ENCODE measurements at places on chromosomes 4 and X.

DNA sequence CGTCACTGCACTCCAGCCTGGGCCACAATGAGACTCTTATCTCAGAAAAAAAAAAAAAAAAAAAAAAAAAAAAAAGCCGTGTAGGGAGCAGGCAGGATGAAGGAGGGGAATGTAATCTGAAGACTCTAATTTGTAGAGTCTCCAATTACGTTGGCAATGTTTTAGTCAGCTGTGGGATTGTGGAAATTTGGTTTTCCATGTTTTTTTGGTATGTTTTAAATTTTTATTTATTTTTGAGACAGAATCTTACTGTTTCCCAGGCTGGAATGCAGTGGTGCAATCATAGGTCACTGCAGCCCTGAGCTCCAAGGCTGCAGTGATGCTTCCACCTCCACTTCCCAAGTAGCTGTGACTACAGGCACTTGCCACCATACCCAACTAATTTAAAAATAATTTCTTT is 56.5 kb downstream of the NSD2 start:
- DNase-seq: no peak

GRCh38 chr4:6188687-6189305 is 11.6 kb downstream of the JAKMIP1 start:
- no peak for DNase-seq

- no peak for DNase-seq
Observed at GRCh38 chrX:155864655-155865054, 16.5 kb upstream of the VAMP7 start.

DNA sequence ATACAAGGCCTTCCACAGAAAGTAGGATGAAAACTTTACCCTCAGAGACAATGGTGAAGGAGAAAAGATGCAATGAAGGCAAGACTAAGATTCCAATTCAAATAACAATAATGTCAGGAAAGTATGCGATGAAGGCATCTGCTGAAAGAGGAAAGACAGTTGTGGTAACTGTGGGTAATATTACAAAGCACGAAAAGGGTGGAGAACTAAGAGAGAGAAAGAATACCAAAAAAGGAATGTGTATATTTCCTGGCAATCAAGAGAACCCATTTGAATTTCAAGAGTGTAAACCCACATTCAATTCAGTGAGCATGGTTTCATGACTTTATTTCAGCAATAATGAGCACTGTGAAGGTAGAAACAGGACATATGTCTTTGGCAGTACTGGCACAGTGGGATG is 225.5 kb downstream of the PALLD start:
- no peak for DNase-seq

- no peak for DNase-seq
Observed at GRCh38 chr4:80927420-80927819, 103.1 kb upstream of the BMP3 start.

DNA sequence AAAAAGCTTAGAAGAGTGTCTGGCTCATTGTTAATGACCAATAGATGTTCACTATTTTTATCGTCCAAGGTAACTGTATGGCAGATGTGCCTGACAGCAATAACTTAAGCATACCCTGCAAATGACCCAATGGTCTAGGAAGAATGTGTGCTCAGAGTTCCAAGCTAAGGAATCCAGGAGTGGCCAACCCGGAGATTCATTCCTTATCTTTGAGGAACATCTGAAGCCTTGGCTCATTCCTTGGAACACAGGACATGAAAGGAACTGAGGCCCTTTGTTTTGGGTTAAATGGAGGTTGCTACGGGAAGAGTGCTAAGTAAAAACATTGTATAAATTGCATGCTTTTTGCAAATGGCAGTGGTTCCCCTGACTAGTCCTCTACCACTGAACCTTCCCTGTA is 38.9 kb upstream of the EFNB1 start:
- DNase-seq: no peak

- DNase-seq: no peak
Observed at GRCh38 chr4:48203819-48204218, 65.8 kb downstream of the TEC start.

DNA sequence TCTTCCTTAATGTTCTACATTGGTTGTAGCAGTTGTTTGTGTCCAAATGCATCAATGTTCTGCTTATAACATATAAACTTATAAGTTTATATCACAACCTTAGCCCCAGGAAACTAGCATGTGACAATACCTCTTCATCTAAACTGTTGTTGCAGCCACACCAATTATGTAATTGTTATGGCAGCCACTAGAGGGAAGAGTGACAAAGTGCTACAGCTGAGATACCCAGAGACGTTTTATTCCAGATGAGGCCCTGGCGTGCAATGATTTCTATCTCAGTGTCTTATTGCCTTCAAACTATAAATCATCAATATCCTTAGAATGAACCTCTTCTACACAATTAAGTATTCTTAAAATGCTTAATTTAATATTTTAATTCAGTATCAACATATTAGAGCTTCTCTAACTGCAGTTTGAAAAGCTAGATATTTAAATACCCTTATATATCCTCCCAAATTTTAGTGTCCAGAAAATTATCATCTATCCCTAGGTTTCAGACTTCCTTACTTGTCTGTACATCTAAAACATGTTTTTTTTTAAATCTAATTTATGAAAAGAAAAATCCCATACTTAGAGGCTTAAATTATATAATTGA is 171.6 kb downstream of the PCDH10 start:
- peak; percentile 1 for DNase-seq

DNA sequence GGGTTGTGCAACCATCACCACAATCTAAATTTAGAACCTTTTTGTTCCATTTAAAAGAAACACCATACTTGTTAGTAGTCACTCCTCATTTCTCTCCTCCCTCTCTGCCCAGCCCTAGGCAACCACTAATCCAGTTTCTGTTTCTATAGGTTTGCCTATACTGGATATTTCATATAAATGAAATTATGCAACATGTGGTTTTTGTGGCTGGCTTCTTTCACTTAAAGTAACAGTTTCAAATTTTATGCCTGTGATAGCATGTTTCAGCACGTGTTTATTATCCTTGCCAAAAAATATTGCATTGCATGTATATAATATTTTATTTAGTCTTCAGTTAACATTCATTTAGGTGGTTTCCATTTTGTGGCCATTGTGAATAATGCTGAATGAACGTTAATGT is 437.6 kb downstream of the IL1RAPL1 start:
- no peak for DNase-seq

GRCh38 chr4:176432811-176433540 is 113.2 kb downstream of the SPCS3 start:
- no peak for DNase-seq

DNA sequence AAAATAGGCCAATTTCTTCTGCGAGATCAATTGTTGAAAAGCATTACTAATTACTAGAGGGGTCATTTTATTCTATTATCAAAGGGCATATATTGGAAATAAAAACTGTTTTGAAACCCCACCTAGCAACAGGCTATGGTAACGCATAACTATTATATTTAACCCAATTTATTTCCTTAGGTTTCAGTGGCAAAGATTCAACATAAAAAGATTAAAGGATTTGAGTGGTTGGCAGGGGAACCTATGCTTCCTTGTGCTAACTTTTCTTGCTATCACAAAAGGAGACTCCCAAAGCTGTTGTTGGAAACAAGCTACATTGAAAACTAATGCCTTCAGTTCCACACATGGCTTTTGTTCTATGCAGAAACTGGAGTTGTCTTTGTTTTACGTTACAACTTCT is 166.9 kb upstream of the KLF3 start:
- no peak for DNase-seq

- no peak for DNase-seq
Observed at GRCh38 chrX:2398064-2398656, 102.6 kb downstream of the DHRSX start.

DNA sequence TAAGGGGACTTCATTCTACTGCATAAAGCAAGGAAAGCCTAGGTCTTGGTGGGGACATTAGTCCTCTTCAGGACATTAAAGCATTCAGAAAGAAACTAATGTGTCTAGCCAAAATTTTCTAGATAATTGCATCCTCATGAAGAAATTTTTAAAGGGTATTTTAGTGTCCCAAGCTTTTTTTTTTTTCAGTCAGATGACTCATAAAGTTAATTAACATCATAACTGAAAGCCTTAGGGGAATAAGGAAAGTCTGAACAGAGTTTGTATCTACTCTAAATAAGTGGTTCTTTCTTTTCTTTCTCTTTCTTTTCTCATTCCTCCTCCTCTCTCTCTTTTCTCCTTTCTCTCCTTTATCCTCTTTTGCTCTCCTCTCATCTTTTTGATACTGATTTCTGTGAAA is 202.4 kb downstream of the ADAMTS3 start:
- no peak for DNase-seq

DNA sequence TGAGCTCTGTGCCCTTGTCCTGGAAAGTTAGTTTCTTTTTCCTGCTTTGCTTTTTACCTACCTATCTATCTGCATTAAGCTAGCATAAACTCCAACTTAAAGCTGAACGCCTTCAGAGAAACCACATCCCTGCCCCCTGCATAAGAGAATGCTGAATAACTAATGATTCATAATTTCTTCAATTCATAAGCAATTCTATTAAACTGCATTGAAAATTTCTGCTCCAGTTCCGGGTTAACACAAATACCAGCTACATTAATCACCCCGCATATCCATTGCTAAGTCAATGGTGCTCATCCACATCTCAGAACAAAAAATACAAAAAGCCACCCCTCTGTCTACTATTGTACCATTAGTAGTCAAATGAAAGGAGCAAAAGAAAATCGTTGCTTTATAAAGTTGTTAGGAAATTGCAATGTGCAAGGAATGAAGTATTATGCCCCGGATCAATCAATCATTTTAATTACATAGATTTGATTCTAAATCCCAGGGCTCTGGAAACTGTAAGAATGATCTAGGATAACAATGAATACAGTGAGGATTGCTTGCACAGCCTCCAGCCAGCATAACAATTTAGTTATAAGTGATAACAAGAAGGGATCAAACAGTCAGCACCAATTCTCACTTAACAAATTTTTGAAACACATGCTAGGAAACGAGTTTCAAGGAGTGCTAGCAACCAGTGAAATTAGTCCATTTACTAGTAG is 106.8 kb downstream of the ELOVL6 start:
- DNase-seq: no peak

GRCh38 chrX:125810856-125811255 is 355.2 kb downstream of the DCAF12L2 start:
- no peak for DNase-seq

DNA sequence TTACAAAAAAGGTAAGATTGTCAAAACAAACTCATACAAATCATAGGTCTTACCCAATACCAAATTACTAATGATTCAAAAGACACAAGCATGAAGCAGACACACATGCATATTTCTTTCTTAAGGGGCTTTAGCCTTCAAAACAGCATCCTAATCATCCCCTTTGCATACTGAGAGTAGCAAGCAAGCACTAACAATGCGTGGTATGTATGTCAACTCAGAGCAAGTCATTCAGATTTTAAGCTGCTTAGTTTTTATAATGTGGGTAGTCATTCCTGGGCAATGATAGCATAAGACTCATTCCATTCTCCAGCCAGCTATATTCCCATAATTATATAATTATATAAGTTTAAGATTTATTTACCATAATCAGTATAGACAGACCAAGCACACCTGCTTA is 219.6 kb downstream of the DKK2 start:
- no peak for DNase-seq

- no peak for DNase-seq
Observed at GRCh38 chr4:80542747-80543146, 207.2 kb downstream of the CFAP299 start.

- no peak for DNase-seq
Observed at GRCh38 chr4:138158746-138159297, 83.3 kb downstream of the SLC7A11 start.

DNA sequence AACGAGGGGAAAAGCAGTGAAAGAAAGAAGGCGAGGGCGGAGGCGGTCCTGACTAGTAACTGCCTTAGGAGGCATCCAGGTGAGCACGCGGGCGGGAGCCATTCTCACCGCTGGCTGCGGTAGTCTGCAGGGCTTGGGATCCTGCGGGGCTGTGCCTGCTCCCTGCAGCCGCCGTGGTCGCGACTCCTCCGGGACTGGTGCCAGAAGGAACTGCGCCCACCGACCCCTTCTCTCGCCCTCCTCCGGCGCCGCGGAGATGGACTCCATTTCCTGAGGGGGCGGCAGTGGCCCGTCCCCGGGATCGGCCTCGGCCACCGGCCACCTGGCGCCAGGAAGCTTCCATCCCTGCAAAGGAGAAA is 543 bp downstream of the NFXL1 start:
- DNase-seq: peak; percentile 52

GRCh38 chr4:102598762-102599374 is 97.7 kb downstream of the NFKB1 start:
- DNase-seq: no peak

DNA sequence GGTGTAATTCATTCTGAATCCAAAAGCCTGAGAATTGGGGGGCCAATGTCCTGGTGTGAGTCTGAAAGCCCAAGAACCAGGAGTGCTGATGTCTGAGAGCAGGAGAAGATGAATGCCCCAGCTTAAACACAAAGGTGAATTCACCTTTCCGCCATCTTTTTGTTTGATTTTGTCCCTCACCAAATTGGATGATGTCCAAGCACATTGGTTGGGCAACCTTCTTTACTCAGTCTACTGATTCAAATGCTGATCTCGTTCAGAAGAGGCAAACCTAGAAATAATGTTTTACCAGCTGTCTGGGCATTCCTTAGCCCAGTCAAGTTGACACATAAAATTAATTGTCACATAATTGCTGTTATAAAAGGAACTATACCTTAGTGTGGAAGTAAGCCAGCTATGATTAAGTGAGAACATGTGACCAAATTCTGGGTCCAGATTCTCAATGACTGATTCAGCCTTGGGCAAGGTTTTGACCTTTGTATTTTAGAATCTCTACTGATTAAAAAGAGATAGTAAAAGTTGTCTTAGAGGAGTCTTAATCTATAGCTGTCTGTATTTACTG is 34.5 kb upstream of the SLC4A4 start:
- no peak for DNase-seq

DNA sequence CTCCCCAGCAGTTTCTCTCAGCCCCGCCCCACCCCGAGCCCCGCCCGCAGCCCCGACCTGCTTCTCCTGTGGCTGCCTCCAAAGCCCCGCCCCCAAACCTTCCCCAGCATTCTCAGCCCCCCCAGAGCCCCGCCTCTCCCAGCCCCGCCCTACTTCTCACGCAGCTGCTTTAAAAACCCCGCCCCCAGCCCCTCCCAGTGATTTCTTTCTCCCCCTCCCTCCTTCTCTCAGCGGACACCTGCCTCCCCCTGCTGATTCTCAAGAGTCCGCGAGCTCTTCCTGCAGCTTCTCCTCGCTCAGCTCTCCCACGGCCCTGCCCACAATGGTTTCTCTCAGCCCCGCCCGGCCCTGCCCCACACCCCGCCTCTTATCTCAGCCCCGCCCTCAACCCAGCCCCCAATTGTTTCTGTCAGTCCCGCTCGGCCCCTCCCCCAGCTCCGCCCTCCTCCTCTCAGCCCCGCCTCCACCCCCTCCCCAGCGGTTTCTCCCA is 636 bp upstream of the EOLA1 start:
- DNase-seq: peak; percentile 91

GRCh38 chr4:88989990-88990389 is 67.0 kb downstream of the FAM13A start:
- DNase-seq: no peak

DNA sequence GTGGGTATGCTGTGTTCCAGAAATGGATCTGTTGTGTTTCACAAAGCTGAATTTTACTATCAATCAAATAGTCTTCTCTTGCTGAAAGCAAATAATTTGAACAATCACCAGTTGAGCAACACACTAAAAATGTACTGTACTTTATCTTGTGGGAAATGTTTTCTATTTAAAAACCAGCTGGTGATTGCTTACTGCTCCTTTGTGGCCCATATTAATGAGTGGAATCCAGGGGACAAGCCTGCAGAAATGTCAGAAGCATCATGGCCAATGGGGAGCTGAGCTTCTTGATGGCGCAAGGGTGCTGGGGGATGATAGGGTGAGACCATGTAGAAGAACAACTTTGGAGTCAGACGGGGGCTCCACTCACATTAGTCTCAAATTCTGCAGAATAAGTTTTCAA is 346.2 kb downstream of the ARHGAP10 start:
- no peak for DNase-seq
